ENCODE measurements at places on chromosomes 2 and 18.

GRCh38 chr2:105580870-105581554 lies 163.7 kb upstream of the NCK2 start:
- H3K36me3 ChIP-seq = no peaks in the 10 kb centered on the region
- H3K27me3 ChIP-seq = no peaks in the 10 kb centered on the region
- no peak overlapping the region for H3K4me3 ChIP-seq
- H3K27ac ChIP-seq = no peak overlapping the region
- DNase-seq = no peak

DNA sequence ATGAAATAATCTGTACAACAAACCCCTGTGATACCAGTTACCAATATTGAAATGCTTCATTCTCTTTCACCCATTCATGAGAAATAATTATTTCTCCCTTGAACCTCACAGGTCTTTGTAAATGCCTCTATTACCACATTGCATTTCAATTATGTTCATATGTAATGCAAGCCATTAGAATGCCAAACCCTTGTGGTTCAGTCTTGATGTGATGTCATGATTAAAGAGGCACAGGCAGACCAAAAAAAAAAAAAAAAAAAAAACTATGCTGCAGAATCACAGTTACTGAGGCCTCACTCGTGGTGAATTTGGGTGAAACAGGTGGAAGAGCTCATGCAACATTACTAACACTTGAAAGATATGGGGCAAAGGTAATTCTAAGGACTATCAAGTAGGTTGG lies 9.4 kb upstream of the EPG5 start:
- H3K36me3 ChIP-seq = no peaks in the 10 kb centered on the region
- peaks cover 22% of the 10 kb centered on the region for H3K4me1 ChIP-seq
- no peak overlapping the region for H3K27ac ChIP-seq
- H3K4me3 ChIP-seq = no peak overlapping the region

- no peak for DNase-seq
- H3K4me1 ChIP-seq = peaks cover 9% of the 10 kb centered on the region
- no peak overlapping the region for H3K27ac ChIP-seq
- no peaks in the 10 kb centered on the region for H3K27me3 ChIP-seq
- no peaks in the 10 kb centered on the region for H3K36me3 ChIP-seq
Observed at GRCh38 chr2:202773301-202773973, 98.1 kb downstream of the ICA1L start.

DNA sequence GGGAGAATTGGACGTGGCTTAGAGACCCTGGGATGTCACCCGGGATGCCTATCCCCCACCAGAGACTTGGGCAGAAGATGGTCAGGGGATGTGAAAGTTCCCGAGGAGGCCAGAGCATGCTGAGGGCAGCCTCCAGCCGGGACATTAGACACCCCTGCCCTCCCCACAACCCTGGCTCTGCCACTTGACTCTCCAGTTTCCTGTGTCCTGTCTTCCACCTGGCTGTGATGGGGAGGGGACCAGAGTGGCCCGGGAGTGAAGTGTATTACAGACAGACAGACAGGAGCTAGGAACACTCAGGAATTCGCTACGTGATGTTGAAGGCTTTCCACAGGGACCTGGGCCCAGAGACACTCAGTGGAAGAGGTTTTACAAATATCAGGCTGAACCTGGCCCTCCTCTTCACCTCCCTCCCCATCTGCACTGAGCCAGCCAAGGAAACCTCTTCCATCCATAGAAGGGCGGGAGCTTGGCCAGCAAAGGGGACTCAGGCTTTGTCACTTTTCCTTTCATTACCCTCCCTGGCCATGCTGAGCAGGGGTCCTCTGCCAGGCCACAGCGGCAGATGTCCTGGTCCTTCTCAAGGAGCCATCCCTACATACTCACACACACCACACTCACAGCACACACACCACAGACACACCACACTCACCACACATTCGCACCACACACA lies 60.7 kb downstream of the SDC1 start:
- no peak overlapping the region for H3K27ac ChIP-seq
- no peaks in the 10 kb centered on the region for H3K36me3 ChIP-seq
- no peaks in the 10 kb centered on the region for H3K4me1 ChIP-seq
- no peak overlapping the region for H3K4me3 ChIP-seq
- DNase-seq = peak; percentile 5
- no peaks in the 10 kb centered on the region for H3K27me3 ChIP-seq

DNA sequence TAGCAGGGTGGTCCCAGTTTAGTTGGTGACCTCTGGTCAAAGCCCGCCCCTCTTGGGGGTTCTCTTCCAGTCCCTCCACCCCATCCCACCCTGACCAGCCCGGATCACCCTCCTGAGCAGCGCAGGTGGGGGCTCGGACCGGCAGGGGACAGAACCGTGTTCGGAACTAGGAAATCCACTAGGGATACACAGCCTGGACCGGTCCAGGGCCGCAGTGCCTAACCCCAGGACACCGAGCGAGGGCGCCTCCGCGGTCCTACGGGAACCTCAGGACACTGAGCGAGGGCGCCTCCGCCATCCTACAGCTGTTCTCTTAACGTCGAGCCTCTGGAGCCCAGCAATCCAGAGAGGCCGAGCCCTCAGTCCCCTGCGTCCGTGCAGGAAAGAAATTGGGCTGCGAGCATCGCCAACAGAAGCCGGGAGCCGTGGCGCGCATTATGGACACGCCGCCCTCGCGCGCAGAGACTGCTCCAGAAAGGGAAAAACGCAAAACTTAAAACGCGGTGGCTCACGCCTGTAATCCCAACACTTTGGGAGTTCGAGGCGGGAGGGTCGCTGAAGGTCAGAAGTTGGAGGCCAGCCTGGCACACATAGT lies 8.5 kb downstream of the RAX start:
- no peak for DNase-seq
- no peak overlapping the region for H3K4me3 ChIP-seq
- H3K36me3 ChIP-seq = no peaks in the 10 kb centered on the region
- no peak overlapping the region for H3K27ac ChIP-seq

DNA sequence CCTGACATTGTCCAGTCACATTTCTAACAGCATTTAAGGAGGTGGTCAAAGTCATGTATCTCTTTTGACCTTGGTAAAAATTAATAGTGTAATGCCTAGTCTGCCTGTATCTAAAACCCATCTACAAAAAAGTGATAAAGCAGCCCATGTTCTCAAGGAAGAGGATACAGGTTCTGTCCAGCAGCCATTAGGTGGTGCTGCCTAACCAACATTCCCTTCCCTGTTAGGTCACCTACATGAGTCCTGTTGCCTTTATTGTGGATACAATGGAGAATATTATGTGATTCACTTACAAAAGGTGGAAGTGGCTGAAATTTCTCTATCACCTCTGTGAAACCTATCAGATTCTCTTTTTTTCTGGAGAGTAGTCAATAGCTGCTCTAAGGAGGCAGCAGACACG lies 52.5 kb downstream of the AQP4 start:
- H3K27ac ChIP-seq = peak overlapping the region; percentile 55
- no peaks in the 10 kb centered on the region for H3K4me1 ChIP-seq
- H3K36me3 ChIP-seq = no peaks in the 10 kb centered on the region
- no peaks in the 10 kb centered on the region for H3K27me3 ChIP-seq

DNA sequence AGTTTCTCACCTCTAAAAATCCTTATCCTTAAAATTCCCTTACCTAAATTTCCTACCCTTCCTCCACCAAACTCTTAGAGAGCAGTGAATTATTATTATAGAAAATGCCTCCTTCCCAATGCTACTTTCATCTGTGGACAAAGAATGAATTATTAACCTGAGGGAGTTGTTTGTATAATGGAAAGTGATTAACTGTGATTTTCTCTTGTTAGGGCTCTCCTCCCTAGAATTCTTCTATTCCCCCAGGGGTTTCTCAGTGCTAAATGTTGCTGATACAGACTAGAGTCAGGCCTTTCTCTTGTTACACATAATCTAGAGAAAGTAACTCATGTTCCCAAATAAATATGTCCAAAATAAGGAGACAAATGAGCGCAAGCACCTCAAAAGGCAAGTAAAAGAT lies 23.3 kb downstream of the EPB41L5 start:
- peaks cover 13% of the 10 kb centered on the region for H3K4me1 ChIP-seq
- H3K27ac ChIP-seq = no peak overlapping the region
- no peak overlapping the region for H3K4me3 ChIP-seq
- H3K27me3 ChIP-seq = no peaks in the 10 kb centered on the region
- DNase-seq = no peak

- no peak for DNase-seq
- H3K36me3 ChIP-seq = no peaks in the 10 kb centered on the region
- no peak overlapping the region for H3K27ac ChIP-seq
- H3K4me1 ChIP-seq = peaks cover 1% of the 10 kb centered on the region
- H3K27me3 ChIP-seq = no peaks in the 10 kb centered on the region
- no peak overlapping the region for H3K4me3 ChIP-seq
Observed at GRCh38 chr2:142880279-142880678, 2.8 kb downstream of the KYNU start.

GRCh38 chr2:120740765-120741524 lies 5.3 kb downstream of the GLI2 start:
- no peak for DNase-seq
- peaks cover 42% of the 10 kb centered on the region for H3K4me1 ChIP-seq
- H3K27ac ChIP-seq = no peak overlapping the region
- no peak overlapping the region for H3K4me3 ChIP-seq
- no peaks in the 10 kb centered on the region for H3K36me3 ChIP-seq
- H3K27me3 ChIP-seq = no peaks in the 10 kb centered on the region

DNA sequence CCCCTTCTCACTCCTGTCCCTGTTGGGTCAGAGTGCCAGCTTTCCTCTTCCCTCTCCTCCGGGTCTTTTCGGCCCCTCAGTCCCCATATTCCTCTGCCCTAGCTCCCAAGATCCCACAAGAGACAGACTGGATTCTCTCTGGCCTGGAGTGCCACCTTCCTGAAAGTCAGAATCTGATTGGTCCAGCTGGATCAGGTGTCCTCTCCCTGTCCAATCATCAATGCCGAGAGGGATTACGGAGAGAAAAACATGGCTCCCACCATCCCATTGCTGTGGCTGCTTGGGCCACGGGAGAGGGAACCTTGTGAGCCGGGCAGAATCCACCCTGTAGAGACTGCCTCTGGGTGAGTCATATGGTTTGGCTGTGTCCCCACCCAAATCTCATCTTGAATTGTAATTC lies 2.7 kb upstream of the MROH2A start:
- no peak overlapping the region for H3K4me3 ChIP-seq
- no peak for DNase-seq
- no peaks in the 10 kb centered on the region for H3K27me3 ChIP-seq
- H3K27ac ChIP-seq = no peak overlapping the region
- H3K36me3 ChIP-seq = no peaks in the 10 kb centered on the region
